HepG2 (cell line): ENCODE measurements at places on chromosomes 4 and X. TPM values are rescaled to one million over a fixed set of nuclear protein-coding genes. Genes with fewer than 3 reads are reported as not detected.
A peak's percentile ranks its signal among the peaks of the same experiment; 100 is the strongest.

The REELD1 gene
- 0.08 and 0.26 TPM in 2 replicates for polyA plus RNA-seq

The PGAM4 gene
- polyA plus RNA-seq = 0.10 and 0.24 TPM in 2 replicates

The XAGE1A gene
- polyA plus RNA-seq = not detected in 2 replicates

- no peak for DNase-seq
These were observed 3.0 kb downstream of the PCGF3 start for GRCh38 chr4:708631-708933.

- DNase-seq = peak; percentile 6
These were observed 306.4 kb downstream of the PTTG2 start for GRCh38 chr4:38266616-38267015.

- DNase-seq = no peak
These were observed 28.7 kb upstream of the MAP3K15 start for GRCh38 chrX:19543951-19544381.

DNA sequence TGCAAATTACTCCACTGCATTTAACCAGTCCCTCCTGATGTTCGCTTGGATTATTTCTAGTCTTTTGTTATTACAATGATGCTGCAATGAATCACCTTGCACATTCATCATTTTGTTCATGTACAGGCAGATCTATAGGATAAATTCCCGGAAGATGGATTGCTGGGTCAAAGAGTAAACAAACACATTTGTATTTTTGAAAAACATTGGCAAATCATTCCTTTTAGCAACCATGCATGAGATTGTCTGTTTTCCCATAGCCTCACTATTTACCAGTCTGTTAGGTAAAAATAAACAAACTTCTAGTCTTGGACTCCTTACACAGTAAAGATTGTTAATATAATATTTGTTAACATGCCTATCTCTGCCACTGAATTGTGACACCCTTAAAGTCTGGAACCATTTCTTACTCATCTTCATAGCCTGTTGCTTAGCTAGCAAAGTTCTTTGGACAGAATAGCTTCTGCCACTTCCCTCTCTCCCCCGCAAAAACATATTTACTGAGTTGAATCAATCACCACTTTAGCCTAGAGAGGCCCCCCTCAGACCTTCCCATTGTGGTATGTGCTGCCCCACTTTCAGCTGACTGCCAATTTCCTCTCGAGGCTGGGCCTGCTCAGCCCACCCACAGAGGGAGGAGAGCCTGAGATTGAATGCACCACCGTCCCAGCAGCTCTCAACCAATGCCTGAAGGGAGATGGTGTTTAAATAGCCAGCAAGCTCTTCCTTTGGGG lies 108.4 kb upstream of the ATXN3L start:
- DNase-seq = no peak
